Stomach (tissue), 19 donors: ENCODE measurements at places on chromosomes 12 and 14. TPM values are rescaled to one million over a fixed set of nuclear protein-coding genes. Genes with fewer than 3 reads are reported as not detected.

DNA sequence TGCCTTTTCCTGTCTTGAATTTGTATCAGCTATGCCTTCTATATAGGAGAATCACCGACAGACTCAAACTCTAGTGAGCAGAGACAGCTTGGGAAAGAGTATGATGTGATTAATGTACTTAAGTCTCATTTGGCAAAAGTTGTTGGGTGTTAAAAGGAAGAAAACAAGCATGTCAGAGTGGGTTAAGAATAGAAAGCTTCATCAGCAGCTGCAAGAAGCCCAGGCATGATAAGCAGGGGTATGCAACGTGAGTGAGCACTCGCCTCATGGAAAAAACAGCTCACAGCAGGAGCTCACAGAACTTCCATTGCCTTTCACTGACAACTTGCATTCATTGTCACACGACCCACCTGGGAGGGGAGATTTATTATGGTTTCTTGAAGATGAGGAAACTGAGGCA, 35.9 kb upstream of the WNK1 start:
- peak; percentile 44 for DNase-seq

The NDRG2 gene
- total RNA-seq = 85.9 TPM

The SUSD6 gene
- total RNA-seq = 23.7 TPM

The PLA2G1B gene
- total RNA-seq = not detected

The NPAS3 gene
- total RNA-seq = 0.43 TPM
